Adipocyte (in vitro differentiated cells): ENCODE measurements at places on chromosomes 2 and 18.

GRCh38 chr18:56999823-57000222 is 147.1 kb upstream of the BOD1L2 start:
- DNase-seq, result no peak

- DNase-seq, result no peak
These were observed 96.0 kb upstream of the NFATC1 start for GRCh38 chr18:79299711-79300110.

- no peak for DNase-seq
These were observed 279.0 kb downstream of the SRBD1 start for GRCh38 chr2:45332094-45332493.

DNA sequence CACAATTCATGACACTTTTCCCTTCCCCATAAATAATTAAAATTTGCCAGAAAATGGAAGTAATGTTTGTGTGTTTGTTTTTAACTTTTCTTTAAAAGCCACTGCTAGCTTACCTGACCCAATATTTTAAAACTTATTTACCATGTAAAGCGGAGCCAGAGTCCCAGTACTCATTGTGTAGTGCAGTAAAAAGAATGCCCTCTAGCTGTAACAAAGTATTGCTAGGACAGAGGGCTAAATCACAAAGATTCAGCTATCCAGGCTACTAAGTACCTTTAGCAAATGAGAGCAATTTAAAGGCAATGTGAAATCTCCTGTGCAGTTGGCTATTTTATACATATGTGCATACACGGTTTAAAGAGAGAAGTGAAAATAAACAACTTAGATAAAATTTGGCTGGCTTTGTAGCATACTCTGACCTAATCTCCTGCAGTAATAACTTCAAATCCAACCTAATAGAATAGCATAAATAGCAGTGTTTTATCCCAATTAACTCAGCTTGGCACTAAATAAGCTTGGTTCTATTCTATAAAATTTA is 997.4 kb upstream of the PIK3C3 start:
- DNase-seq, result no peak

DNA sequence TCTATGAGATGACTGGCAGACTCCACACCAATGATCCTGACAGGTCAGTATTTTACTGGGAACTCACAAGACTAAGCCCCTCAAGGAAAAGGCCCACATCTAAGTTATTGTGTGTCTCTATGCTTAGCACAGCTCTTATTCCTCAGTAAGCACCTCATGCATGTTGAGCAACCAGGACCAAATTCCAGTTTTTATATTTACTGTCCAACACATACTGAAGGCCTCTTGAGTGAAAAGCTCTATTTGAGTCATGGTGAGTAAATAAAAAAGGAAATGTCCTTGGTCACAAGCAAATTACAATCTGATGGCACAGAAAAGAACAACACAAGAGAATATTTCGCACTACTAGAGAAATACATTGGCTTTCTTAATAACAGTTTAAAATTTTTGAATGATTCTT is 87.9 kb upstream of the ETAA1 start:
- DNase-seq, result peak; percentile 43

DNA sequence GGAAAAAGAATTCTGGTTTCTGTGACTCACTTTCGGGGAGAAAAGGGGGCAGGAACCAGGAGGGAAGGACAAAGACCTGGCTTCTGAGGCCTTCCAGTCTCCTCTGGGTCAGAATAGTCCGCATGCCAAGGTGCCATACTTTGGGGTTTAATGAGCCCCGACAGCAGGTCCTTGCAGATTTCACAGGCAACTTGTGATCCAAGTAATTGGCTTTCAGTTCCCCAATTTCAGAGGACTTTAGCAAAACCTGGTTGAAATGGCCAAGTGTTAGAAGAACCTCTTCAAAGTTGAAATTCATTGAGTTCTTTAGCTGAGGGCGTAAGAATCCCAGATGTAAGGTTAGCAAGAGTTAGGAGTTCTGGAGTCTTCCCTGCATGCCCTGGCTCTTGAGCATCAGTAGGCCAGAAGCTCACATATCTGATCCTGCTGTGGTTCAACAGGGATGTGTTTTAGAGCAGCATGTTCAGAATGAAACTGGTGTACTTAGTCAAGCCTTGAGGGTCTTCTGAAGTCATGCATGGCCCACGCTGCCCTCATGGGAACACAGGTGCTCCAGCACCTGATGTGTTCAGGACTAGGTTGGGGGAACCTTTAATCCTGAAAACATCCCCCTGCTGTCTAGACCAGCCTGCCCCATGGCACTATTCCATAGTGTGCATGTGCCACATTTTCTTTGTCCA is 143.0 kb downstream of the NUP35 start:
- DNase-seq, result no peak

GRCh38 chr2:224881846-224882245 is 160.4 kb downstream of the DOCK10 start:
- no peak for DNase-seq

GRCh38 chr2:118654945-118655344 is 192.5 kb downstream of the EN1 start:
- peak; percentile 63 for DNase-seq

DNA sequence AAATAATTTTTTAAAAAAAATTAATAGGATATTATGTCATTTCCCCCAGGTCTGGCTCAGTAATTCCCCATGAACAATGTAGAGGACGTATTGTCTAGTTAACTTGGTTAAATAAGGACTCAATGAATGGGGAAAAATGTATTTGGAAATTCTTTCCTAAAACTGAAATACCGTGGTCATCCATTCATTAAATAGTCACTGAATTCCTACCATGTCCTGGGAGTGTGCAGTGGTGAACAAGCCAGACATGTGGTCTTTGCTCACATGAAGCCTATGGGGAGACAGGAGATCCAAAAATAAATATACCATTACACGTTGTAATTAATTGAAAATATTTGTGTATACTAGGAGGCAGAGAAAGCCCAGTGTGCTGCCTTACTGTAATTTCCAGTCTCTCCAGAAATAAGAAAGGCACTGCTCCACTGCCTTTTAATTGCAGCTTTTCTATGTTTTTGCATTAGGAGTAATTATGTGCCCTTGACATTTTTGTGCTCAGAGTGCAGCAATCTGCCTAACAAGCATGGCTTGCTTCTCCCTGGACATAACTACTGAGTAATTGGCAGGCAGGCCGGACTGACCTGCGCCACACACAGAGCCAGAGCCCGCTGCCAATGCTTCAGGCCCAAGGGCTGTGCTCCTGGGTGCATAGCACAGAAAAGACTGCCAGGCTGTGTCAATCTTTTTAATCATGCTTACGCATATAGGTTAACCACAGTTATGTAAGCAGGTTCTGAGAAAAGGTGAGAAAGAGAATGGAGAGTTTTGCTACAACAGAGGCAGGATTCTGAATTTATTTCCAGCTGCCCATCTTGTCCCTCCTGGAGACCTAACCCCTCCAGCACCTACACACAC is 22.2 kb upstream of the TTC39C start:
- DNase-seq, result no peak

- no peak for DNase-seq
These were observed 31.9 kb downstream of the BMP10 start for GRCh38 chr2:68839260-68839833.

DNA sequence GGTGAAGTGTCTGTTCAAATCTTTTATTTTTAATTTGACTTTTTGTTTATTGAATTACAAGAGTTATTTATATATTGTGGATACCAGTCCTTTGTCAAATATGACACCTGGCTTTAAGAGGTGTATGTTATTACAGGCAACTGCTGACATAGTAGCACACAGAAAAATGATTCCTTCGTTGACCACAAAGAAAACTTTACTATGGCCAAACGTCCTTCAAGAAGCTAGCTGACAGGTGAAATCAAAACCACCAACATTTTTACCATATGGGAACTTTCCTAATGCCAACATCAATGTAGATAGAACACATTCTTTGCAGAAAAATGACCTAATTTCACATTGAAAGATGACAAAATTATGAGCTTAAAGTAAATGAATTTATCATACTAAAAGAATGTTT is 6.4 kb upstream of the SRBD1 start:
- no peak for DNase-seq

GRCh38 chr2:113233593-113234550 is 44.8 kb downstream of the PAX8 start:
- DNase-seq, result no peak

DNA sequence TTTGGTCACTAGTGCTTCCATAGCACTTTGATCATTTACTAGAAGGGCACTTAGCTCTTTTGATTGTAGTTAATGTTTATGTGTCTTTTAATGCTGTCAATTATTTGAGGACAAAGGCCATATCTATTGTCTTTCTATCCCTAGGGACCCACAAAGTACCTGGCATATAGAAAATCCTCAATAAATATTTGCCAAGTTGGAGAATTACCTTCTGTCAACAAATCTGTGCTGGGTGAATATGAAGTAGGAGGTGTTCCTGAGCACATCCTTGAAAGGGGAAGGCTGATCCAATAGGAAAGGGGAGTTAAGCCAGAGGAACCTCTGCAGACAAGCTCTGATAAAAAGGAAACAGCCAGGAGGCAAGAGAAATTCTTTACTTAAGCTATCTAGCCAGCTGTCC is 8.2 kb downstream of the DPP4 start:
- DNase-seq, result no peak

- DNase-seq, result peak; percentile 61
These were observed 34.9 kb downstream of the SUCLG1 start for GRCh38 chr2:84424152-84424551.

DNA sequence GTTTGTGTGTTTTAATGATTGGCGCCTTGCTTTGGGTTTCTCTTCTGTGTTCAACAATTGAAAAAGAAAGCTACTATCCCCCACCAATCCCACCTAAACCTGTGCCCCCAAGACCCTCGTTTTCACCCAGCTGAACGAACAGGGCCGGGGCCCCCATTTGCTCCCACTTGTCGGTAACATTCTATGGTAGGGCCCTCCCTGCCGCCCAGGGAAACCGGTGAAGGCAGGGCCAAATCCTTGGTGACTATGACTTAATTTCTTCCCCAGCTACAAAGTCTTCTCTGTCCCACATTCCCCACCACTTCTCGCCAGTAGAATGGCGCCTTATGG is 598 bp upstream of the SNRNP200 start:
- DNase-seq, result no peak

DNA sequence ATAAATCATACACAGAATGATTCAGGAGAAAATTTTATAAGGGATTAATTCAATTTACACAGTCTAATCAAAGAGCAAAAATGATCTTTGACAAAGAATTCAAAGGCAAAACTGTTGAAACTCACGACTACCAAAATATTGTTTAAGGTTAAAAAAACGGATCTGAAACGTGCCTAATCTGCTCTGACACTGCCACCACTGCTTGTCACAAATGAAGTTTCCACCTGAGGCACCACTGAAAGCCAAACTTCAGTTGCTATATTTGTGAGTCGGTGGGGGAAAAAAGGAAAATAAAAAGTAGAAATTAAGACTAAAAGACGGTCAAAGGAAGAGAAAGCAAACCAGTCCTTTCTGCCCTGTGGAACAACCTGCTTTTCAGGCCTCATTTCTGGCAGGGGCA is 140.6 kb upstream of the DNMT3A start:
- DNase-seq, result no peak

DNA sequence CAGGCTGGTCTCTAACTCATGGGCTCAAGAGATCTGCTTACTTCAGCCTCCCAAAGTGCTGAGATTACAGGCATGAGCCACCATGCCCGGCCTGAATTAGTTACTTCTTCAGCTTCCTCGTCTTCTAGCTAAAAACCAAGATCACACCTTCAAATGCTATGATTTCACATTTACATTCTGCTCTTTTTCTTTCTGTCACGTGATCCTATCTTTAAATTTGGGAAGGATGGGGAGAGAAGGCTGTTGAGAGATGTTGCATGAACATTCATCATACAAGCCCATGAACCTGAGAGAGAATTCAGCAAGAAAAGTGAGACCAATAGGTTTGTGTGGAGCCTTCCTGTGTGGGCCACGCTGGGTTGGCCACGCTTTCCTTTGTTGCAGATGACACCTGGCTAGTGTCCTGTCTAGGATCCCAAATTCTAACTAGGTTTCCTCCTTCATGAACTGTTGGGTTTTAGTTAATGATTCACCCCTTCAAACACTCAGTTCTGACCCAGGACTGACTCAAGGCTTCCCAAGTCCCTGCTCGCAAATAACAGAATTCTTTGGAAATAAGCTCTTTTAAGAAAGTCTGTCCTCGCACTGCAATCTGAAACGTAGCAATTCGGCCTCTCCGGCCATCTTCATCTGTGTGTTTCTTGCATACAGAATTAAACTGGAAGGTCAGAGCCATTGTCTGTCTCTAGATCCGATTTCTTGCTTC is 57.3 kb upstream of the CREB1 start:
- no peak for DNase-seq

GRCh38 chr2:42125841-42126594 is 43.1 kb upstream of the EML4 start:
- DNase-seq, result no peak

GRCh38 chr2:15737314-15738224 is 145.9 kb downstream of the DDX1 start:
- no peak for DNase-seq

GRCh38 chr2:132429941-132430573 is 13.5 kb downstream of the GPR39 start:
- DNase-seq, result no peak

GRCh38 chr18:55141318-55141717 is 182.1 kb upstream of the CCDC68 start:
- DNase-seq, result no peak

DNA sequence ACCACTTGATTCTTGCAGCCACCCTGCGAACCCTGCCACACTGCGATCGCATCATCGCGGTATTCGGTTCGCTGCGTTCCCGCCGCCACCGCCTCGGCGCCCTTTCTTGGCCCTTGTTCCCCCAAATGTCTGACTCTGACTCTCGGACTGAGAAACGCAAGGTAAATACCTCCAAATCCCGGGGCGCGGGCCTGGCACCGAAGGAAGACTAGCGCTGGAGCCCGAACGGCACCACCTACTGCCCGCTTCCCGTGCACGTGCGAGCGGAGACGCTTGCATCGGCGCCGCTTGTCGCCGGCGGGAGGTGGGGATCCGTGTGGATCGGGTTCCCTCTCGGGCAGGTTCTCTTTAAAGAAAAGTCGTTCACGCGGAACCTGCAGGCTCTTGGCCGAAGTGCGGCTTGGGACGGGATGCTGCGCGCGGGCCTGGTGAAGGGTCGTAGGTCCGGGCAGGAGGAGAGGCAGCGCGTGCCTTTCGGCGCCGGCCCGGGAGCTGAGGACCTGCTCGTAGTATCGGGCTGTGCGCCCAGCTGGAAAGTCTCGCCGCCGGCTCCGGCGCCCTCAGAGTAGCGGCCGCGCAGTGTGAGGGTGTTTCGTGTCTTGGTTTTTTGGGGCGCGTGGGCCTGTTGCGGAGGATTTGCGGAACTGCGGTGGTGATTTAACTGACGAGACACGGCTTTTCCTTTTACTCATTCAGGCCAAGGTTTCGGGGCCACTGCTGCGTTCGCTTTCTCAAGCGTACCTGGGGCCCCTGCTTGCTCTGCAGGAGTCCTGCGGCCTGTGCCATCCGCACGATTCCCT is 514 bp downstream of the BCL2L11 start:
- DNase-seq, result peak; percentile 68

GRCh38 chr2:184644685-184645084 is 46.4 kb downstream of the ZNF804A start:
- DNase-seq, result peak; percentile 56

GRCh38 chr2:18788592-18788991 is 199.2 kb upstream of the NT5C1B start:
- no peak for DNase-seq

DNA sequence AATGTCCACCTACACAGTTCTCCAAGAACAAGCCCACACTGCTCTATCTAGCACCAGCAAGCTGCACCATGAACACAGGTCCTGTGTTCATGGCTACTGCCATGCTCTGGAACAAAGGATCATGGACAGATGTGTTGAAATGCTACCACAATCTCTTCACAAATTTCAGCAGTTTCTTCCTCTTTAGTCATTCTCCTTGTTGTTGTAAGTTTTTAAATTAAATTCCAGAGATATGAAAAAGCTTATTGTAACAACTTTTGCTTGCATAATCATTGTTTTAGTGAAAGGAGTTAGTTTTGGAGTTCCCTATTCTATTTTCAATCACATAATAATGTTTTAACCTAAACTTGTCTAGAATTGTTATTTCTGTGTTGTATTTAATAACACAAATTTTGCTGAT is 17.2 kb upstream of the NAPG start:
- peak; percentile 39 for DNase-seq
